ENCODE measurements at places on chromosomes 5 and 9.

- DNase-seq = no peak
Observed at GRCh38 chr9:136482046-136482792, 621 bp downstream of the SEC16A start.

DNA sequence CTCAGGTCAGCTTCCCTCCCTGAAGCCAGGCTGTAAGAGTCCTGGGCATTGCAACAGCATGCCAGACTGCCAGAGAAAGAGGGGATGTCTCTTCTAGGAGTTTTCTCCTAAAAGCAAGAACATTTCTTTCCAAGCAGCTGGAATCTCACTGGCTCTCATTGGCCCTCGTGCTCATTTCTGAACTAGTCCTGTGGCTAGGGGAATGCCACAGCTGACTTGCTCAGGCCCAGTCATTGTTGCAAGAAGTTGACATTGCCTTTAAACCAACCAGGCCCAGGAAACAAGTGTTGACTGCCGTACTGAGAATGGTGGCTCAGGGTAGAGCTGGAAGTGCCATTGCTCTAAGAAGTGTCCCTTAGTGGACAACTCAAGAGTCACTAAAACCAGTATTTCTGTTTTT, 15.0 kb upstream of the CEP120 start:
- DNase-seq = no peak

DNA sequence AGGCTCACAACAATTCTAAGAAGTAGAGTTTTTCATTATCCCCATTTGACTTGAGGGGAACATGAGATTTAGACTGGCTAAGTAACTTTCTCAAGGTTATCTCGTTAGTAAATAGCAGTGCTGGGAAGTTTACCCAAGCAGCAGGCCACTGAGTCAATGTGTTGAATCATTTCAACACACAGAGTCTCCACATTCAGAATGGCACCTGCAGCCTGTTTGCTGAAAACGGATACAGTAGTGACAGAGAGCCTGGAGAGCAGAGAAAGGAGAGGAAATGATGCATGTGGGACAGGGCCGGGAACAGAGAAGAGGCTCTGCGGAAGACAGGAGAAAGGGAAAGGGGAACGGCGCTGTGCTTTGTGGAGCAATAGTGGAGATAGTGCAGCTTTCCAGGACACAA, 33.5 kb upstream of the ZSWIM6 start:
- no peak for DNase-seq

DNA sequence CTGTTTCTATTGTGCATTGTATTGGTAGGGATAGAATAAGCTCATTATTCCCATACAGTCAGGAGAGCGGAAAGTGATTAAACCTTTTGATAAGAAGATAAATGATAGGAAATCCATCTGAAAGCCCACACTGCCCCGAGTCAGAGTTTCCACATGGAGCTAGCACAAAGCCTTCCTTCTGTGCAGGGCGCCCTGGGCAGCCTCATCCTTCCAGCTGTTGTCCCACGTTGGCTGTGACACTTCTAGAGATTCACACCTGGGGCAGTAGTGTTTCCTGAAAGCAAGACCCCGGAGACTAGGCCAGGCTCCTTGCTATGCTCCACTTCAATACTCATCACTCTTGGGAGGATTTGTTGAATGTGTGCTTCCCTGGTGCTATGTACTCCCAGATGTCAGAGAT, 172.4 kb downstream of the SEMA6A start:
- DNase-seq = no peak

DNA sequence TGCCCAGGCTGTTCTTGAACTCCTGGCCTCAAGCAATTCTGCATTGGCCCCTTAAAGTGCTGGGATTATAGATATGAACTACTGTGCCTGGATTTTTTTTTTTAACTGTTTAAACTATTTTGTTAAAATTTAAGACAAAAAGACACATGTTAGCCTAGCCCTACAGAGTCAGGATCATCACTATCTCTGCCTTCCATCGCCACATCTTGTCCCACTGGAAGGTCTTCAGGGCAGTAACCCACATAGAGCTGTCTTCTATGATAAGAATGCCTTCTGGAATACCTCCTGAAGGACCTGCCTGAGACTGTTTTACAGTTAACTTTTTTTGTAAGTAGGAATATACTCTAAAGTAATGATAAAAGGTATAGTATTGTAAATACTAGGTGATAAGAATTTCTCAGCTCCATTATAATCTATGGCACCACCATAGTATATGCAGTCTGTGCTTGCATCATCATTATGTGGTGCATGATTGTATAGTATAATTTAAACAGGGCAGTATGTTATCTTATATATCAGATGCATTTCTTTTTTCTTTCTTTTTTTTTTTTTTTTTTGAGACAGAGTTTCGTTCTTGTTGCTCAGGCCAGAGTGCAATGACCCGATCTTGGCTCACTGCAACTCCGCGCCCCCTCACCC, 52.7 kb downstream of the DENND4C start:
- DNase-seq = no peak

Measured in stimulated activated CD4-positive, alpha-beta T cell treated with anti-CD3 and anti-CD28 coated beads, TNF-alpha, amount 100 ng/mL, for 1 hour (primary cell).